RWPE2 (cell line): ENCODE measurements at places on chromosomes 1 and 21.

DNA sequence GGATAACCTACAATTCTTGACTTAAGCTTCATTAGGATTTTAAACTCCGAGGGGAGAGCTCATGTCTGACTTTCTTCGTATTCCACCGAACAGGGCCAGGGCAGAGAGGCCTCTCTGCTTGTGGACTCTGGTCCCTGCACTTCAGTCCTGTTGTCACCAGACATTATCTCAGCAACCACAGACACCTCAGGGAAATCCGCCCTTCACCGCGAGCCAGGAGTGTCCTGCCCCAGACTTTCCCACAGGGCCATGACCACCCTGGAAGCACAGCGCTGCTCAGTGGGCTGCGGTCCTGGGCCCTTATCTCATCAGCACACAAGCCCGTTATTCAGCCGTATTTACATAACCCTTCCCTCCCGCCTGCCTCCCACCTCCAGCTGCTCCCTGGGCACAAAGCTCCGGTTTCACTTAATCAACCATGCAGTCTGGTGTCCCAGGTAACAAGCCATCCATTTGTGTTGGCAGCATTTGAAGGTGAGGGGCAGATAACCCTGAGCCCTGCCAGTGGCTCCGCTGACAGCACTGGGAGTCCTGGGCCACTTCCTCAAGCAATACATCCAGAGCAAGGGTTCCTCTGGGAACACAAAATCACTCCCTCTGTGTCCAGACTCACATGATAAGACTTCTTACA, 122.8 kb upstream of the RAB4A start:
- no peak overlapping the region for H3K27ac ChIP-seq
- H3K4me3 ChIP-seq = no peak overlapping the region
- no peaks in the 10 kb centered on the region for H3K4me1 ChIP-seq
- no peaks in the 10 kb centered on the region for H3K36me3 ChIP-seq

DNA sequence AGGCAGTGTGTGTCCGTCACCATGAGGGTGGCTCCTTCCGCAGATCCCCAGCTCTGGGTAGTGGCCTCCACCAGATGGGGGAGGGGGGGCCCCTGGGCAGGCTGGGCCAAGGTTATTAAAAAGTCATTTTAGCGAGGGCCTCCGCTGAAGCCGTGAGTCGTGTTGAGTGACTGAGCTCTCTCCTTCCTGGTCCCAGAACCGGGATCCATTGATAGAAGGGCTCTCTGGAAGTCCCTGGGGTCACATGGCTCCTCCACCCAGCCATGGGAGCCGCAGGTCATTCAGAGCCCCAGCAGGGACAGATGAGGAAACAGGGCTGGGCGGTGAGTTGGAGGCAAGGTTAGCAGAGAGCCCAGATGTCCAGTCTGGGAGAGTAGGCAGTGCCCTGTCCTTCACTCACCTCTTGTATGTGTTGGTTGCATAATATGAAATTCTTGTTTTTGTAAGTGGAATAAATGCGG, 12.9 kb downstream of the MIIP start:
- no peak overlapping the region for H3K27ac ChIP-seq
- H3K27me3 ChIP-seq = no peaks in the 10 kb centered on the region
- no peak for DNase-seq
- no peaks in the 10 kb centered on the region for H3K4me1 ChIP-seq
- H3K36me3 ChIP-seq = no peaks in the 10 kb centered on the region
- H3K4me3 ChIP-seq = no peak overlapping the region

DNA sequence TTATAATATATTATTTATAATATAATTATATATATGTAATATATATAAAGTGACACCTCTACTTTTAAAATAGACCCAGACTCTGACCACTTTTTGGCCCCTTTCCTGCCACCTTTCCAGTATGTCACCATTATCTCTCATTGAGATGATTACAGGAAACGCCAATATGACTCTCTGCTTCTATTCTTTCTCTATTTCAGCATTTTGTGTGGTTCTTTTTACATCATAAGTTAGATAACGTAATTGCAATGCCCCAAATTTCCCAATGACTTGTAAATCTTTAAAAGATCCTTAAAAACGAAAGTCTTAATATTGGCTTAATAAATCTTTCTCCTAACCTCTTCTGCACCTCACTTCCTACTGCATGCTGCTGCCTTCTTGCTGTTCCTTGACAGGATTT, 8.1 kb upstream of the GBP5 start:
- H3K4me3 ChIP-seq = no peak overlapping the region
- H3K27ac ChIP-seq = no peak overlapping the region
- no peaks in the 10 kb centered on the region for H3K36me3 ChIP-seq
- DNase-seq = no peak
- H3K27me3 ChIP-seq = no peaks in the 10 kb centered on the region

- H3K4me1 ChIP-seq = peaks cover 18% of the 10 kb centered on the region
- H3K36me3 ChIP-seq = no peaks in the 10 kb centered on the region
- no peaks in the 10 kb centered on the region for H3K27me3 ChIP-seq
- H3K27ac ChIP-seq = peak within 1 kb of the TSS; percentile 65
Measured at GRCh38 chr1:225427235-225428067, at the start of gene LBR. Gene LBR (minus strand): TSS chr1:225428038. CDS start chr1:225424075, 3,963 bp downstream.

GRCh38 chr1:184289825-184290550, 96.8 kb upstream of the C1orf21 start:
- DNase-seq = no peak
- no peak overlapping the region for H3K4me3 ChIP-seq
- no peaks in the 10 kb centered on the region for H3K36me3 ChIP-seq
- no peak overlapping the region for H3K27ac ChIP-seq
